ENCODE measurements at places on chromosomes 6 and 20.

DNA sequence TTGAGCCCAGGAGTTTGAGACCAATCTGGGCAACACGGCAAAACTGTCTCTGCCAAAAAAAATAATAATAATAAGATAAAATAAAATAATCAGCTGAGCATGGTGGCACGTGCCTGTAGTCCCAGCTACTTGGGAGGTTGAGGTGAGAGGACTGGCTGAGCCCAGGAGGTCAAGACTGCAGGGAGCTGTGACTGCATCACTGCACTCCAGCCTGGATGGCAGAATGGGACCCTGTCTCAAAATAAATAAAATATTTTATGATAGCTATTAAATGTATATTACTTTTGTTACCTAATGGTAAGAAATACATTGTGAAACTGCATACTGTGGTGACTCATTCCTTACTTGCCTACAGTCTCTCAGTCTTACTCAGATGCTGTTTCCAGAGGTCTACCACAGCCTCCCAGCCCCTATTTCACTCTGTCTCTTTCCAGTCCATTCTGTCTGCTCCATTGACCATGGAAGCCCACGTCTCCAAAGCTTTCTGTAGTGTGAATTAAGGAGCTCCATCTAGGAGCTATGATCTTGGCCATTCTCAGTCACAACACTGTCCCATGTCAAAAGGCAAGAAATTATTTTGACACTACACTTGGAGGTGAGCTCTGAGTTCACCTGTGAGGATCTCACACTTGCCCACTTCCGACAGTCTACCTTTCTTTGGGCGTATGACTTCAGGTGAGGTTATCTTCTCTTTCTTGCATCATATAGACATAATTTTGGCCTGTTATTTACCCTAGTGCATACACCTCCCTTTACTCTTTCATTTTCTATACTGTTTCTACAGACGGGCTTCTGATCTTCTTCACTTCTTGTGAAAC lies 22.4 kb upstream of the SNX9 start:
- no peak for DNase-seq

DNA sequence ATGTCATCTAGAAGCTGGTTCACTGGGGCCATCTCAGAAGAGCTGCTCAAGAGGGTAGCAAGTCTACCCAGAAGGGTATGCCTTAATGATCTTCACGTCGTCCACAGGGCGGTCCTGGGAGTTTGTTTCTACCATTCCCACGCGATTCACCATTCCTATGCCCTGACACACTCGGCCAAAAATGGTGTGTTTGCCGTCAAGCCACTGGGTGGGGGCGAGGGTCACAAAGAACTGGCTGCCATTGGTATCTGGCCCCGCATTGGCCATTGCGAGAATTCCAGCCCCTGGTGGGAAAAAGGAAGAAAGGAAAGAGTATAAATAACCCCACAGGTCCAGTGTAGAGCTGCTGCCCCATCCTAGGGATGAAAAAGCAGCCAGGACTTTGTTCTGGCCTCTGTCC lies 16.5 kb upstream of the CPNE5 start:
- DNase-seq, result no peak

DNA sequence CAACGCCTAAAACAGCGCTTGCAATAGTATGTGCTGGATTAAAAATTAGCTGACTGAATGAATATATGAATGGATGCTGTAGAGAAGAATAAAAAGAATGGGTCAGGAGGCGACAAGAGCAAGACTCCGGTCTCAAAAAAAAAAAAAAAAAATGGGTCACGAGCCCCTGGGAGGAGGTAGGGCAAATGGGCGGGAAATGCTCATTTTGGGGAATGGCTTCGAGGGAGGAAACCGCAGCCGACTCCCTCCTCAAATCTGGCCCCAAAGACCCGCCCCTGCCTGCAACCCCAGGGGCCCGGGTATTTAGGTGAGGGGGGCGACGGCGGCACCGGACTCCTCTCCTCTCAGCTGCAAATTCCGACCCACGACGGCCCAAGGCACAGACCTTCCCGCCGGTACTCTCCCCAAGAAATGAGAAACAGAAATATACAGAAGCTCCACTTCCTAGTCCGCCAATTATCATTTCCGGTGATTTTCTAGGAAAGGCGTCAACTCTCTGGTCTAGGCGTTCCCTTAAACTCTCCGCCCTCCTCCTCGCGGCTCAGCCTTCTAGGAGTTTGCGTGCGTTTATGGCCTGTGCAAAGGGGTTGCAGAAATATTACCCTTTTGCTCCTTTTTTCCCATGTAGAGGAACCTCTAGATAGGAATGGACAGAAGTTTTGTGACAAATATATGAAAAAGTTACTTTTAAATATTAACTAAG lies at the start of gene ZNF311:
Gene ZNF311, minus strand, starts transcription at position 133 of the 703 bp plus-strand sequence. CDS start 1,361 bp downstream, outside the sequence.
- DNase-seq, result no peak

- DNase-seq, result no peak
These were observed 19.0 kb downstream of the CST4 start for GRCh38 chr20:23669866-23670265.

DNA sequence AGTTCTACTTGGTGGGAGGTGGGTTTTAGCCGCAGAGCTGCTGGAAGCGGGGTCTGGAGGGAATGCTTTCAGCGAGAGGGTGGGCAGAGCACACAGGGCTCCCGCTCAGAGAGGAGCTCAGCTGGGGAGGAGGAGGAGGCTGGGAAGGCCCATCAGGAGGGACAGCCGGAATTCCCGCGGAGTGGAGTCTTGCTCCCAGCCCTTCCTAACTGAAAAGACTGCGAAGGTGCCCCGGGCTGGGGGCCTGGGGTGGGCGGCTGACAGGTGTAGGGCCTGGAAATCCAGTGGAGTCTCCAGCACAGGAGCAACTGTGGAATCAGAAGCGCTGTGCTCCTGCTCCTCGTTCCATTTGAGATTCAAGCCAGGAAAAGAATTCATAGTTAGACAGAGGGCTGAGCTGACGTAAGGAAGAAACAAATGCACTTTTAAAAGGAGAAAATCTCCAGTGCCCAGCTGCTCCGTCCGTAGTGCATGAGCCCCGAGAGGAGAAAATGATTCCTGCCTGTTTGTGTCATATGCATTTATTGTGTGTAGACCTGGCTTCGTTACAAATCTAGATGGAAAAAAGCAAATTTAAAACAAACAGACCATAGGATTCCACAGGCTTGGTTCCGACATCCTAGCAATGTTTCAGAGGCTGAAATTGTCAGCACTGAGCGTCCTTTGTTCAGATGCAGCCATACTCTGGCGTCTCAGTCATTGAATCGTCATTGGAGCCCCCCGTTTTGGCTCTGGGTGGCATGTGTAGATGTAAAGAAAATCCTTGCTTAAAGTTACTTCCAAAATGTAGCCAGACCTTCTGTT lies 197.7 kb downstream of the SMOC2 start:
- DNase-seq, result no peak

- no peak for DNase-seq
These were observed 4.0 kb downstream of the MAP3K5 start for GRCh38 chr6:136788069-136788902.

GRCh38 chr20:3751675-3752385 lies 15.7 kb downstream of the ADISSP start:
- peak; percentile 40 for DNase-seq

- DNase-seq, result no peak
These were observed 110.9 kb downstream of the SMLR1 start for GRCh38 chr6:130937942-130938604.

GRCh38 chr20:34558320-34559218 lies at the start of gene MAP1LC3A:
Gene MAP1LC3A, plus strand, starts transcription at chr20:34558718. Its CDS starts 151 bp downstream, at chr20:34558869.
- peak; percentile 66 for DNase-seq

DNA sequence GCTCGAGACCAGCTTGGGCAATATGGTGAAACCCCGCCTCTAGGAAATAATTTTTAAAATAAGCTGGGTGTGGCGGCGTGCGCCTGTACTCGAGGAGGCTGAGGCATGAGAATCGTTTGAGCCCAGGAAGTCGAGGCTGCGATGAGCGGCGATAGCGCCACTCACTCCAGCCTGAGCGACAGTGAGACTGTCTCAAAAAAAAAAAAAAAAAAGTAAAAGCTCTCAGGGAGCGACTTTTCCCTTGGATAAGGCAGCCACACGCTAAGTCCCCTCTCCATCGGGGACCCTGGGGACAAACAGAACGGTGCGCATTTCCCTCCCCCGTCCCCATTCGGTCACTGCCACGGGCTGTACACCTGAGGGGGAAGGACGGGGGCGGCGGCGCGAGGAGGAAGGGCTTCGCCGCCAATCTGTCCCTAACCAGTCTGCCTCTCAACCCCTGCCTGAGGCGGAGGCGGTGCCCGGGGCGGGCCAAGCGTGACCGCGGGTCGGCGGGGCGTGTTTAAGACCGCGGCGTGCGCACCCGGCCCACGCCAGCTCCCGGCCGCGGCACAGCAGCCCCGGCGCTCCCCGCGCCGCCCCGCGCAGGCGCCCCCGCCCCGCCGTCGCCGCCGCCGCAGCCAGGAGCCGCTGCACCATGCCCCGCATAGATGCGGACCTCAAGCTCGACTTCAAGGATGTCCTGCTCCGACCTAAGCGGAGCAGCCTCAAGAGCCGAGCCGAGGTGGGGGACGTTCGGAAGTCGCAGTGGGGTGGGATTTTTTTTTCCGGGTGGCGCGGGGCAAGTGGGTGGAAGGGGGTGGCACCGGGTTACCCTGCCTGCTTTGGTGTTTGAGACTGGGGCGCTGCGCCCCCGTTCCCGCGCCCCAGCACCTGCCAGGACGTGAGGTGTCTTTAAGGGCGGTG lies at the start of gene GMPR:
Gene GMPR, plus strand, starts transcription at position 531 of the 906 bp plus-strand sequence. Its CDS starts 107 bp downstream, at position 638.
- DNase-seq, result no peak

GRCh38 chr6:136016228-136017225 lies 165.0 kb downstream of the PDE7B start:
- no peak for DNase-seq

- no peak for DNase-seq
These were observed 210.4 kb upstream of the KCNG1 start for GRCh38 chr20:51233345-51233744.

- DNase-seq, result no peak
These were observed 40.7 kb downstream of the ZNF451 start for GRCh38 chr6:57130661-57131177.

- no peak for DNase-seq
These were observed 83.0 kb upstream of the ELOVL5 start for GRCh38 chr6:53431704-53432103.

- DNase-seq, result no peak
These were observed 74.4 kb downstream of the NFATC2 start for GRCh38 chr20:51467956-51468626.

DNA sequence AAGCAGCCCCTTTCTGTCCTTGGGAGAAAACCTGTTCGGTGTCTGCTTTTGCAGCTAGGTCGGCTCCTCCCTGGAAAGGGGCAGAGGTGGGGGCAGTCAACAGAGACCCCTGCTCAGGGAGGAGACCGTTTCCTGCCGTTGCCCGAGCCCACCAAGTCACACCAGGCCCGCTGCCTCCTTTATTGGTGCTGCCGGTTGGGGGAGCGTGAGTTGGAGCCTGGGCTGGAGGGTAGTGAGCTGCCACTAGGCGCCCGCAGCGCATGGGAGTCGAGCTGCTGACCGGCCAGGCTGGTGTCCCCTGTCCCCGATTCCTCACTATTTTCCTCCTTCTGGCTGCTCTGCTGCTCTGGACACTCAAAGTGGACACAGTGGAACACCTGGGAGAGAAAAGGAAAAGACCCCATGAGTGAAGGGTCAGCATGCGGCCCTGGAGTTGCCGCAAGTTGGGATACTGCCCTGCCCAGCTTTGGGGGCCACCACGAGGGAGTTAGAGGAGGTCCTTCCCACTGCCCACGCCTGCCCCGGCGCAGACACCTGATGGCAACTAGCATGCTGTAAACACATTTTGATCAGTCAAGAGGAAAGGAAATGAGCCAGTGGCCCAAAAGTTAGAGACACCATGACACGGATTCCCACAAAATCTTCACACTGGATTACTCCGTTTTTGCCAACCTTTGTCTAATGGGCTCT lies 355.4 kb downstream of the ZFAND3 start:
- no peak for DNase-seq

- no peak for DNase-seq
These were observed 124.2 kb downstream of the LY86 start for GRCh38 chr6:6712449-6713403.

All from NT2/D1 (cell line).